ENCODE measurements at places on chromosomes 5 and 9. TPM values are rescaled to one million over a fixed set of nuclear protein-coding genes. Genes with fewer than 3 reads are reported as not detected.

DNA sequence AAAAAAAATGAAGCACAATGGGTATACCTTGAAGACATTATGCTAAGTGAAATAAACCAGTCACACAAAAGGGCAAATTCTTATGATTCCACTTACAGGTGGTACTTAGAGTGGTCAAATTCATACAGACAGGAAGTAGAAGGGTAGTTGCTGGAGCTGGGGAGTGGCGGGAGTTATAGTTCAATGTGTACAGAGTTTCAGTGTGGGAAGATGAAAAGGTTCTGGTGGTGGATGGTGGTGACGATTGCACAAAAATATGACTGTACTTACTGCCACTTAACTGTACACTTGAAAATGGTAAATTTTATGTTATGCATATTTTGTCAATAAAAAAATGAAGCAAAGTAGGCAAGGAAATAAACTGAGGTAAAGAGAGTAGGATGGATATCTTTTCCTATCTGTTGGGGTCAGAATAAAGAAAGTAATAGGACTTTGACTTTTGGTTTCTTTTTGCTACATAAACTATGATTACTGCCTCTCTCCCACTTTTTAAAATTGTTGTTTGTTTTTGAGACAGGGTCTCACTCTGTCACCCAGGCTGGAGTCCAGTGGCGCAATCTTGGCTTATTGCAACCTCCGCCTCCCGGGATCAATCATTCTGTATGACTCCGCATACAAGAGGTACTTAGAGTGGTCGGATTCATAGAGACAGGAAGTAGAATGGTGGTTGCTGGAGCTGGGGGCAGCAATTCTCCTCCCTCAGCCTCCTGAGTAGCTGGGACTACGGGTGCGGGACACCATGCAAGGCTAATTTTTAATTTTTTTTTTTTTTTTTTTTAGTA, 4.0 kb upstream of the PSAT1 start:
- H3K36me3 ChIP-seq: no peaks in the 10 kb centered on the region
- no peak overlapping the region for H3K27ac ChIP-seq
- H3K4me1 ChIP-seq: peaks cover 22% of the 10 kb centered on the region
- no peak for DNase-seq
- no peak overlapping the region for H3K4me3 ChIP-seq

DNA sequence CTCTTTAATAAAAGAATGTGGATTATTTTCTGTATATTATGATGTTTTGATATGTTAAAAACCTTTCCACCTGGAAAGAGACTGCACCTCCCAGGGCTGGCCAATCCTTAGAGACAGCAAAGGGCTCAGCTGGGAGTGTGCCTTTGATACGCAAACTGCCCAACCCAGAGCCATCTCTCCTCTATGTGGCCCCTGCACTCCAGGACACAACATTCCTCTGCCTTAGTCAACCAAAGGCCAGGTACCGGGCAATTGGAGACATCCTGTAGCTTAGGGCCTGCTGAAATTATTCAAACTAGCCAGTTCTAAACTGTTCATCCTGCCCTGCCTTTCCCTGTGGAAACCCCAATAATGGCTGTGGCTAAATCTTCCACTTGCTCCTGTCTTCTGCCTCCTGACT, 5.0 kb upstream of the HSPB3 start:
- DNase-seq: no peak
- H3K27ac ChIP-seq: no peak overlapping the region
- no peaks in the 10 kb centered on the region for H3K27me3 ChIP-seq
- H3K36me3 ChIP-seq: no peaks in the 10 kb centered on the region

- H3K4me1 ChIP-seq: no peaks in the 10 kb centered on the region
- DNase-seq: no peak
- H3K4me3 ChIP-seq: no peak overlapping the region
- H3K27me3 ChIP-seq: no peaks in the 10 kb centered on the region
Measured at GRCh38 chr5:125286271-125286670, 539.8 kb upstream of the ZNF608 start.

The P4HA2 gene
- total RNA-seq: not detected

GRCh38 chr5:56517011-56517416, 283.9 kb upstream of the ANKRD55 start:
- H3K4me1 ChIP-seq: peaks cover 13% of the 10 kb centered on the region
- no peaks in the 10 kb centered on the region for H3K36me3 ChIP-seq
- no peak overlapping the region for H3K4me3 ChIP-seq
- H3K27me3 ChIP-seq: no peaks in the 10 kb centered on the region
- peak; percentile 51 for DNase-seq

The PCDHGA3 gene
- not detected for total RNA-seq

The RGS7BP gene
- not detected for total RNA-seq

- no peaks in the 10 kb centered on the region for H3K27me3 ChIP-seq
- peaks cover 36% of the 10 kb centered on the region for H3K4me1 ChIP-seq
- no peak overlapping the region for H3K27ac ChIP-seq
Measured at GRCh38 chr9:137073992-137074399, 3.3 kb upstream of the UAP1L1 start.

GRCh38 chr9:89743573-89744254, 138.9 kb downstream of the GADD45G start:
- no peaks in the 10 kb centered on the region for H3K36me3 ChIP-seq
- no peaks in the 10 kb centered on the region for H3K27me3 ChIP-seq
- peak overlapping the region; percentile 64 for H3K27ac ChIP-seq

- H3K27me3 ChIP-seq: no peaks in the 10 kb centered on the region
- DNase-seq: no peak
- H3K4me3 ChIP-seq: no peak within 1 kb of the TSS
Measured at GRCh38 chr5:42811591-42812446, at the start of gene SELENOP. TSS of gene SELENOP (minus strand) at chr5:42811892. CDS start at chr5:42808353, 3,539 bp downstream.

GRCh38 chr9:90129446-90129845, 513.2 kb downstream of the DIRAS2 start:
- H3K36me3 ChIP-seq: no peaks in the 10 kb centered on the region
- no peak overlapping the region for H3K4me3 ChIP-seq
- H3K27me3 ChIP-seq: peaks cover 5% of the 10 kb centered on the region
- no peaks in the 10 kb centered on the region for H3K4me1 ChIP-seq

- H3K4me1 ChIP-seq: no peaks in the 10 kb centered on the region
- no peak overlapping the region for H3K4me3 ChIP-seq
- no peak overlapping the region for H3K27ac ChIP-seq
Measured at GRCh38 chr5:130278136-130278535, 373.9 kb downstream of the CHSY3 start.

The HSPB3 gene
- not detected for total RNA-seq

DNA sequence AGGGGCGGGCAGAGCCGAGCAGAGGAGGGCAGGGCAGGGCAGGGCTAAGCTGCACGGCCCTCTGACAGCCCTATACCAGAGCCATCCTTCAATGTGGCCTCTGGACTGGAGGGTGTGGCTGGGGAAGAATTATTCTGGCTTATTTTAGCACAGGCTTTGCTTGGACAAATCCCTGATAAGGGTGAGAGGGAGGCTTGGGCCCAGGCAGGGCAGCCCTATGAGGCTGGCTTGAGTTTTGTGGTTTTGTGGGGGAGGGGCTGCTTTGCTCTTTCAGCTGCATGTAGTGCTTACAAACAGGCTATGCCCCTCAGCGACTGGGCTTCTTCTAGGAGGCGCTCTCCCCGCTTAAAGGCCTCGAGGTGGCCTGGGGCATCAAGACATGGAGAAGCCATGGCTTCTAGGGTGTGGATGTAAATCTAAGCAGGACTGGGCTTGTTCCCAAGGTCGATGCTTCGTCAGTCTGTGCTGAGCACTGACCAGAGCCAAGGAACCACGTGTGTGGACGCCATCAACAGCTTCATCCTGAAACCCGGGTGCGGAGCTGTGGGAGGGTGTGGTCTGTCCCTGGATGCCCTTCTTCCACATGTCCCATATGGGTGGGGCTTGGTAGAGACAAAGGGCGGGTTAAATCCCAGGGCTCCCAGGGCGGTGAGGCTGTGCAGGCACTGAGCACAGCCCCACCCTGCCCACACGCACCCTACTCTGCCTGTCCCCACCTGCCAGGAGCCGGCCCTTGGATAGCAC, 45.7 kb upstream of the IPPK start:
- no peak overlapping the region for H3K27ac ChIP-seq
- H3K4me1 ChIP-seq: peaks cover 25% of the 10 kb centered on the region
- DNase-seq: no peak
- peaks cover 70% of the 10 kb centered on the region for H3K36me3 ChIP-seq
- no peaks in the 10 kb centered on the region for H3K27me3 ChIP-seq
- H3K4me3 ChIP-seq: no peak overlapping the region

GRCh38 chr5:87788416-87788815, 375.7 kb upstream of the CCNH start:
- H3K36me3 ChIP-seq: no peaks in the 10 kb centered on the region
- H3K27ac ChIP-seq: no peak overlapping the region
- H3K4me3 ChIP-seq: no peak overlapping the region
- peaks cover 2% of the 10 kb centered on the region for H3K27me3 ChIP-seq

- H3K27ac ChIP-seq: no peak overlapping the region
- H3K27me3 ChIP-seq: peaks cover 26% of the 10 kb centered on the region
- H3K4me1 ChIP-seq: no peaks in the 10 kb centered on the region
- no peak for DNase-seq
- H3K4me3 ChIP-seq: no peak overlapping the region
- H3K36me3 ChIP-seq: no peaks in the 10 kb centered on the region
Measured at GRCh38 chr9:110580850-110581249, 1.3 kb upstream of the SVEP1 start.

DNA sequence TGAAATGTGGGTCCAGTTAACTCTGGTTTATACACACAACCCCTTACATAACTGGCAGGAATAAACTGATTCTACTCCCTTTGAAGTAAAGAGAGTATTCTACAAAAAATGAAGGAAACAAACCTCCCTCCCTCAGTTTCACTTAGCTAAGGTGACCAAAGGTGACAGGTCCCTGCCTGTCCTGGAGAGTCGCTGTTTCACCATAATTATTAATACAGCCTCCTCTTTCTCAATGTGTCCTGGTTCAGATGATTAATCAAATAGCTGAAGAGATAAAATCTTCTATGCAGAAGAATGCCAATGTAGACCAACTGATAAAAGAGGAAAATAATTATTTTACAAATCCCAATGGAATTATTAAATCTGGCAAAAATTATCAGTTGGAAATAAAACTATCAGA, 163.7 kb upstream of the GNA14 start:
- no peak for DNase-seq
- no peaks in the 10 kb centered on the region for H3K27me3 ChIP-seq
- H3K27ac ChIP-seq: no peak overlapping the region
- peaks cover 19% of the 10 kb centered on the region for H3K36me3 ChIP-seq

Data from CD4-positive, alpha-beta T cell (primary cell).